ENCODE measurements at places on chromosomes 2 and 18. TPM values are rescaled to one million over a fixed set of nuclear protein-coding genes. Genes with fewer than 3 reads are reported as not detected.

Gene CYP26B1
- total RNA-seq, result 1.1 TPM

Gene DPYSL5
- not detected for total RNA-seq

Gene SLC14A1
- 167 TPM for total RNA-seq

Gene CD8A
- total RNA-seq, result 0.07 TPM

Gene IFIH1
- 7.3 TPM for total RNA-seq

Gene PER2
- 3.9 TPM for total RNA-seq

Gene SERPINB10
- total RNA-seq, result not detected

Gene SNTG2
- 0.07 TPM for total RNA-seq

Gene B3GNT7
- total RNA-seq, result 1.1 TPM

Gene GNAL
- total RNA-seq, result 0.20 TPM

Gene IER3IP1
- 34.6 TPM for total RNA-seq

Gene KYNU
- total RNA-seq, result 0.20 TPM

Gene POTEC
- total RNA-seq, result under 0.01 TPM

Gene RPL31
- total RNA-seq, result 737 TPM
